ENCODE measurements at places on chromosomes 13 and 19.

- no peak for DNase-seq
Measured at GRCh38 chr13:20721058-20721453, 17.6 kb downstream of the IL17D start.

GRCh38 chr13:51632591-51633362 is 48.5 kb downstream of the WDFY2 start:
- DNase-seq: no peak

DNA sequence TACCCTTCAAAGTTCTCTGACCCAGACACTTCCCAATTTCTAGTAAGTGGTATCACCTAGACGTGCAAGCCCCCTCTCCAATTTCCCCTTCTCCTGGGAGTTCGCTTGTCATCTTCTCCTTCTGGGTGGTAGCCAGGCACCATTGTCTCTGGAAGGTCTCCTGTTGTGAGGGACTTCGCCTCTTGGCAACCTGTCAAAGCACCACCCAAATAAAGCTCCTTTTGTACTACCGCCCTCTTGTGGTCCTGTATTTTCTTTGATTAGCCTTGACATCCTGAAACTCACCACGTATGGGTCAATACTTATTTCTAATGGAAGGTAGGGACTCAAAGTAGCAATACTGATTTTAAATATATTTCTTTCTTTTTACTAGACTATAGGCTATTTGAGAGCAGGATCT is 8.2 kb downstream of the GPC5 start:
- DNase-seq: peak; percentile 22

DNA sequence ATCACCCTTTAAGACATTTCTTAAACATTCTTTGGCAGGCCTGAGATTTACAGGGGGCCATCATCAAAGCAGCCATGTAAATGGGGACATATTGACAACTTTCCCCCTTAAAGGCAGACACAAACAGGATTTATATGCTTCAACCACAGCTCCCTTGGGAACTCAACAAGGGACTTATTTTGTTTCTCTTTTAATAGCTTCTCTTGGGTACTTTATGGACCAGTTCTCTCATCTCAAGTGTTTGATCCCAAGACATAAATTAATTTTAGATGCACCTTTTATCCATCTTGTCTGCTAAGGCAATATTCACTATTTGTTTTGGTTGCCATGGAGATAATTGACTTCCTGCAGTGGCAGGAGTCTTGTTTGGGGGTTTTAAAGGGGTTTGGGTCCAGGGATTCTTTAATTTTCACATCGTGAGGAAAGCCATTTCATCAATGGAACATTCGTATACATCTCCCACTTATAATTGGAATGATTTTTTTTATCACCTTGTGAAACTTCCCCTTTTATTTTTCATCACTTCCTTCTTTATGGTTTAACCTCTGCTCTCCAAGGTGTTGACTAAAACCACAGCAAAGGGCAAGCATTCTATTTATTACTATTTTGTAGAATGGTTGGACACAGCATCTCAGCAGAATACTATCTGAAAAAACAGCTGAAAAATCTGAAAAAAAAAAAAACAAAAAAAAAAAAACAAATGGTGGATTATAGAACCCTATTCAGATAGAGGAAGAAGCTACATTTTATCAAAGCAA is 726.0 kb downstream of the DIAPH3 start:
- DNase-seq: no peak

- DNase-seq: no peak
Measured at GRCh38 chr13:51437550-51438127, 15.2 kb downstream of the INTS6 start.

- DNase-seq: peak; percentile 54
Measured at GRCh38 chr13:68727165-68727564, 1380.5 kb upstream of the ATXN8OS start.

Data from A172 (cell line).